T47D (cell line): ENCODE measurements at places on chromosomes 6 and 20.

GRCh38 chr6:43740961-43741764, 28.8 kb upstream of the VEGFA start:
- no peak for DNase-seq

- DNase-seq = no peak
These were observed 151.7 kb upstream of the RPS6KA2 start for GRCh38 chr6:166778776-166779175.

DNA sequence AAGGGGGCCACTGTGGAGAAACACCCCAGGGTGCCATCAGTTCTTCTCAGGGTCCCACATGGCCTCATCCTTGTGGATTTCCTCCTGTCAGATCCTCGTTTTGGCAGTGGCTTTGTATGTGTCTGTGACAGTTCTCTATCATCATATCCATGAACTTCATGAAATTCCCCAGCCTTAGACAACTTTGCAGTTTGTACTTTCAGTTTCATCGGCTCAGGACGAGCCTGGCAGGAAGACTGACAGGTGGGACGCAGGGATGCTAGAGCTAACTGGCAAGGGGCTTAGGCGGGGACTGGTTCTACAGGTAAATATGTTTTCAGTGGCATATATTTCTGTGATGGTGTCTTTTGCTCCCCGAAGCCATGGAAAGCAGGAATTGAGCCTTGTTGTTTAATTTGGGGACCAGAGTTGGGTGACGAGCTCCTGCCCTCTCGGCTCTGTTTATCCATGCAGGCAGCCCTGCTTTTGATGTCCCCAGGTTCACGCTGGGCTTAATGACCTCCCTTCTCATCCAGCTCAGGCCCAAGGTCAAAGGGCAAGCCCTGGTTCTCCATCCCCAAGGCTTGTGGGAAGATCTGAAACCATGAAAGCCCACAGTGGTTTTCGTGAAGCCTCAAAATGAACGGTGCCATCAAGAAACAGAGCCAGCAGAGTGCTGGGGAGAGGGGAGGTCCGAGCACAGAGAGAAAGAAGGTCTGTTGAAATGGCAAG, 11.2 kb downstream of the SDCBP2 start:
- no peak for DNase-seq

DNA sequence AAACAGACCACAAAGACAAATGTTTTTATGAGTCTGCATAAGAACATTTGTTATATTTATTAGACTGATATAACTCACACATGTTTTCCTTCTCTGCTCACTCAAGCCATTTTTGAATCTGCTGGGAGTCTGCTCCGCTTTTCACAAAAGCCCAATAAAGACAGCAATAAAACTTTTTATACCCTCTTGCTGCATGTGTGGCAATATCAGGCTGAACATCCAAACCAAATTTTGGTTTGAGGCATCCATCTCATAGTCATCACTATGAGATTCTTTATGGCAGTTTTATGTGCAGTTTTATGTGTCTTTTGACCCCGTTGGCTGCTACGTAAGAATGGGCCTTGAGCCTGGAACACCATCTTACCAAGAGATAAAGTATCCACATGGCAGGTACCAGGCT, 1276.8 kb upstream of the ADGRB3 start:
- DNase-seq = no peak

DNA sequence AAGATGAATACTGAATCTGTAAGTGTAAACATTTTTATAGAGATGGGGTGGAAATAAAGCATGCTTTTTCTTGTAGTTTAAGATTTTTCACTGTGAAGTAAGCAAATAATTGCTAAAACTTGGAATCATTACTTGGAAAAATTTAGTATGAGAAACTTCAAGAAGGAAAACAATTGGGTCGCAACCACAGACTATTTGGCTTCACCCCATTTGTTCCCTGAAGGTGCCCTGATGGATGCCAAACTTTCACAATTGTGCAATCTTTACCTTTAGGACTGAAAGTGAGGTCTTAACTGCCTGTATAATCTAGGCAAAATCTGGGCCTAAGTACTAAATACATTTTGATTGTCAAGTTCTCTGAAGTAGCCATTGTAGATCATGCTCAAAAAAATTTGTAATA, 330.1 kb downstream of the HDGFL1 start:
- no peak for DNase-seq

- no peak for DNase-seq
These were observed 31.7 kb downstream of the DLGAP4 start for GRCh38 chr20:36337886-36338285.

DNA sequence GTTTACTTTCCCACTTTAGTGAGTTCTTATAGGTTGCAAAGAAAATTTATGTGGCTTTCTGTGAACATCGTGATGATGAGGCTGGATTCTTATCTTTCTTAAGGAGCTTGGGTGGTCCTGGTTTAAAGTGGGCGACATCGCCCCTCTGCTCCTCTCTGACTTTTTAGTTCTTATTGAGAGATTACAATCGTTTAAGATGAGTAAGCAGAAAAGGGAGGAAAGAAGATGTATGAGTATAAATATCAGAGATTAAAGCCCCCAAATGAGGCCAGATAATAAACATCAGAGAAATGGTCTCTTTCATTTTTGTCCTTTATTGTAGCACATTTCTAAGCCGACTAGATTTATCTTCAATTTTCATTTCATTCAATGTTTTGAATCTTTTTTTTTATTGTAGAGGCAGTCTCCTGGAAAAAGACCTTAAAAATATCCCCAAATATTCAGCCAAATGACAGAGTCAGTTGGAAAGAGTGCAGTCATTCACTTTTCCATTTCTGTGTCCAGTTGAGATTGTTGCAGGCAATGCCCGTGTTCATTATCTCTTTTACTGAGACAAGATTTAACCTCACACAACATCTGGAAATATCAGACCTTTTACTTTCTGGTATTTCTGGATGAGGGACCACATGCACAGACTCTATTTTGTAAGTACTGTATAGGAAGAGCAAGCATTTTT, 62.0 kb upstream of the PDE7B start:
- DNase-seq = no peak

DNA sequence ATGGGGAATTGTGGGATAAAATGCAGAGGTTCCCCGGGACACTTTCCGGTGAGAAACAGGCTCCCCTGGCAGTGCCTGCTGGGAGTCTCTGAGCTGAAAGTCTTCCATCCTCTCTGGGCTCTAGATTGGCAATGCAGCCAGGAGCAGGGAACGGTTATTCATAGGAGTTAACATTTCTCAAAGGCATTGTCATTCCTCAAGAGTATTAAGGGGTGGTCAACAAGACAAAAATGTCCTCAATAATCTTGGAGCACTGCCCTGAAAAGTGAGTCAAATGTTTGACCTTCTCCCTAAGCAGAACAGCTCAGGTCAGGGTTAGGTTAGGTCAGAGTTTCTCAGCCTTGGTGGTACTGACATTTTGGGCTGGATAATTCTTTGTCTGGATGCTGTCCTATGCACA, 13.2 kb downstream of the BPIFB1 start:
- no peak for DNase-seq

- no peak for DNase-seq
These were observed 201.8 kb downstream of the ARID1B start for GRCh38 chr6:156978948-156979347.

DNA sequence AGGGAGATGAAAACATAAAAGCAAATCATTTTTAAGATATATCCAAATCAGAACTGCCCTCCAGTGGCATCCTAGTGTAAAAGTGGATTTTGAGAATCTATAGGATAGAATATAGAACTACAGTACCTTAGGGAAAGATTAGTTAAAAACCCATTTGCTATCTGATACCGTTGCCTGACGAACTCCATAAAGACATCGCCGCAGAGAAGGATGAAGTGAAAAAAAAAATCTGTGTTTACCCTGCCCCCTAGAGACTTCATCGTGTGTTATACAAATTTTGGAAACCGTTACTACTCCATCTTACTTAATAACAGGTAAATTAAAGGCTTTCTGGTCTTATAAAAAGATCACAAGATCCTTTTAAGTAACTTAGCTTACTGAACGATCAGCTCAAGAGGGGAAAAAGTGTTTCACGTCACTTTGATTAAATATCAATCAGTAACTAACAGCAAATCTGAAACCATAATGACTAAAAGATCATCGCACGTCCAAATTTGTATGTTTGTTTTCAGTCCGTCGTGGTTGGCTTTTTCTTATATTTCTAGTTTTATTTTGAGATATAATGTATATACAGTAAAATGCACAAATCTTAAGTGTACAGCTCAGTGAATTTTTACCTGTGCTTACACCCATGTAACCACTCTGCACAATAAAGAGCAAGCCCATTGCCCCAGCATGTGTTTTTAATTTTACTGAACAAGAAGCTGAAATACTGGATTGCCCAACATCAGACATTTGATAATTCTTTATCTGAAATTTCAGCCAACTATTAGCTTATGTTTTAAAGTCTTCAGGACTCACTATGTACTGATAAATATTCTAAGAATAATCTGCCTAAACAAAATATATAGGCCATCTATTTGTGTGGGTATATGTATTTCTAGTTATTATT, 881 bp upstream of the MCM3 start:
- DNase-seq = no peak

- no peak for DNase-seq
These were observed 211.7 kb downstream of the TFAP2C start for GRCh38 chr20:56840716-56841261.

GRCh38 chr20:62777528-62777830, 18.8 kb upstream of the MRGBP start:
- no peak for DNase-seq

- DNase-seq = no peak
These were observed 27.9 kb upstream of the TMEM217 start for GRCh38 chr6:37285861-37286311.

DNA sequence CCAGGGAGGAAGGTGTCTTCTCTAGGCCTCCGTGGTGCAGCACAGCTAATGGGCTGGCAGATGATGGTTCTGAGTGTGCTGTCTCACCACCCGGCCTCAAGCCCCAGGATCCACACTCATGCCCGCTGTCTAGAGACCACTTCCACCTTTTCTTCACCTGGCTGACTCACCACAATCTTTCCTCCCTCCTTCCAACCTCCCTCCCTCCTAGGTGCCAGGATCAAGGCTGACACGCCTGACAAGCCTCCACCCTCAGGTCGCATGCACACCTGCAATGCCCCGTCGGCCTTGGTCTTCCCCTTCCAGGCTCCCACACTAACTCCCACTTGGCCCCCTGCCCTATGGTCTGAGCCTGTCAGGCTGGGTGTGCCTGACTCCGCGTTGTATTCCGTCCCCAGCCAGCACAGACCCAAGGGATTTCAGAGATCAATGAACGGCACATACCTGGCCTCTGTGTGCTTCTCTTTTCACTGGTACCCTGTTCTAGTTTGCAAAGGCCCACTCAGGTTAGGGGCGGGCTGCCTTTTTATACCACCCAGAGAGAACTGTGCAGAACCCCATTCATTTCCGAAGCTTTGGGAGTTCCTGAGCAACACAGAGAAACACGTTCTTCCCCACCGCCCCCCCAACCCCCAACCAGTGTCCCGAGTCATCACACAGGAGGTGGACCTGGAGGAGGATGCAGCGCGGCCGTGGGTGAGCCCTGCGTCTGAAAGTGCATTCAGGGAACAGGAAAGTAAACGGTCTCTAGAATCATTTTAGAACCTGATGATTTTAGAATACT, 39.3 kb downstream of the PMEPA1 start:
- no peak for DNase-seq

- no peak for DNase-seq
These were observed 422.1 kb downstream of the GJA1 start for GRCh38 chr6:121857551-121857950.

DNA sequence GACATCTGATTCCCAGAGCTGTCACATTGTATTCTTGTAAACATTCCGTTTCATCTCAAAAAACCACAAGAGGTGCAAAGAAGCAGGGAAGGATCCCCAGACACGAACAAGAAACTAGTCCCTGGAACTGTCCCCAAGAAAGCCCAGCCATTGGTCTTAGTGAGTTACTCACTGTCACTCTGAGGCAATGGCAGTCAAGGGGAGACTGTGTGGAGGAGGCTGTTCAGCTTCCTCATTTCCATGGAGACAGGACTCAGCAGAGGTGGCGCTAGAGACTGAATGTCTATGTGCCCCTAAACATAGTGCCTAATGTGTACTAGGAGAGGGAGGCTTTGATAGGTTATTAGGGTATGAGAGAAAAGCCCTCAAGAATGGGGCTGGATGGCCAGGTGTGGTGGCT, 11.1 kb downstream of the ULBP1 start:
- DNase-seq = no peak

GRCh38 chr20:51402201-51402600, 140.3 kb downstream of the NFATC2 start:
- peak; percentile 44 for DNase-seq

DNA sequence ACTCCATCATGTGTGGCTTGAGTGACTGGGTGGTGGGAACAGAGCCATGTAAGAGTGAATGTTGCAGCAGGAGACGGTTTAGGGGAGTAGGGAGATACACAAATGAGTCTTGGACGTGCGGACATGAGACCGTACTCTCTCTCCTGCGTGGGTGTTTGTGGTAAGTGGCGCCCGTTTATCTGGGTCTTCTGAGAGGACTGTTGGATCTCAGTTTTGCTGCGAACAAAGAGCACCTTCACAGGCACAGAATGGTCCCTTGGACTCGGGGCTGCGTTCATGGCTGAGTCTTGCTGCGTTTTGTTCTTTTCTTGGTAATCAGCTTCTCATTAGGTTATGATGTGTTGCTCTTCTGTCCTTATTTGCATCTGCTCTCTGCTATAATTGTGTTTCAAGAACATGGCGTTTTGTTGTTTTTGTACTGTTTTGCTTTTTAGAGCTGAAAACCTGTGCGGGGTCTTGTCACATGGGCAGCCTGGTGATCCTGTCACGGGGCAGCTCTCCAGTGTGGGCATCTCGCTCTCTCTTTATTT, 28.5 kb downstream of the STK35 start:
- DNase-seq = no peak

GRCh38 chr20:22260506-22260905, 323.9 kb downstream of the FOXA2 start:
- DNase-seq = no peak

DNA sequence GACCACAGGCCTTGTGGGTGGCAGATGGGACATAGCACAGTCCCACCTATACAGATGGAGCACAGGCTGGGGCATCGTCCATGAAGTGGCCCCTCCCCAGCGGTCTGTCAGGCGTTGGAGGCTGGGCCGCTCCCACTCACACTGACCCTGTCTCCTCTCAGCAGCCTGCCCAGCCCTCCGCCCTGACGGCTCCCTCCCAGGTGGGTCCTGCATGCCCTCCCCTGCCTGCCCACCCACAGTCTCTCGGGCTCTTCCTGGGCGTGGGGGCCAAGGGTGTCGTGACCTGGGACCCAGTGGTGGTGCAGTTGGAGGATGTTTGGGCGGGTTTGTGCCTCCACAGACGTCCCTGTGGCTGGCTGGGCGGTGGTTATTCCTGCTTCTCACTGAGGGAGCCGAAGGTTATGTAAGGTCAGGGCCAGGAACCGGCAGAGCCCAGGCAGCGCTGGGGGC, 22.3 kb downstream of the COL20A1 start:
- DNase-seq = no peak

- no peak for DNase-seq
These were observed 143.8 kb downstream of the ZMYND8 start for GRCh38 chr20:47212606-47213207.

- no peak for DNase-seq
These were observed 12.8 kb upstream of the ELOVL5 start for GRCh38 chr6:53361549-53362031.
